ENCODE measurements at places on chromosomes 1 and 21. TPM values are rescaled to one million over a fixed set of nuclear protein-coding genes. Genes with fewer than 3 reads are reported as not detected.

PSRC1 gene
- total RNA-seq, result not detected

CHI3L1 gene
- total RNA-seq, result not detected

DNA sequence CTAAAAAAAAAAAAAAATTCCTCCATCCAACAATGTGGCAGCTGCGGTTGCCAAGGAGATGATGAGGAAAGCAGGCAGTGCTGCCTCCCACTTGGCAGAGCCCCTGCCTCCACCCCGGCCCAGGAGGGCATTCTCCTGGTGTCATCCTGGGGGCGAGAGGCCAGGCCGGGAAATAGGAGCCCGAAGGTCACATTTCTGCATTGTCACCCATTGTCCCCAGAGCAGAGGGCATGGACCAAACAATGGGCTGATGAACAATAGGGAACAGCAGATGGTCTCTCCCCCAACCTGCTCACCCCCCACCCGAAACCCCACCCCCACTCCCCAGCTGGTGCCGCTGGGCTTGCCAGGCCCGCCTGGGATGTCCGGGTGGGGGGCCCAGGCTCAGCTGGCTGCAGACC, 37.3 kb downstream of the CAMK2N1 start:
- DNase-seq, result no peak

GRCh38 chr1:78755986-78756385, 106.4 kb downstream of the IFI44 start:
- DNase-seq, result no peak

DNA sequence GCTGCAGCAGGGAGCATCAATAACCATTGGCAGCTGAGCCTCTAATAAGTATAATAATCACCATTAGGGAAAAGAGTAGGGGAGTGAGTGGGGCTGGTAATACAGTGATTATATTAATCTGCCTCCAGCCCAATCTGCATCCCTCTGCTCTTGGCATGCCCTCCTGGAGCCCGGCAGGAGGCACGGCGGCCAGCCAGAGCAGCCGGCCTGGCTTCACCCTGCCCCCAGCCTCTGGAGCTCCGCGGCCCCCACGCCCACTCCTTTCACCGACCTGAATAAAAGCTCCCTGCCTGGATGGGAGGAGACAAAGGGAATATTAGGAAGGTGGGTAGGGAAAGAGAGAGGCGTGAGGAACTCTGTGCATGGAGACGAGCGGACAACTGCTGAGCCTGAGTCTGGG, 28.3 kb downstream of the OPTC start:
- no peak for DNase-seq

All from activated B cell treated with CpG ODN at 0.5 μM for 24 hours (primary cell).